Camera-type eye (tissue), 1 donor: ENCODE measurements at places on chromosomes 1 and 21. TPM values are rescaled to one million over a fixed set of nuclear protein-coding genes. Genes with fewer than 3 reads are reported as not detected.

The TRIM45 gene
- 8.7 TPM for total RNA-seq

The DENND2D gene
- total RNA-seq = 6.2 TPM

The TNFRSF14 gene
- total RNA-seq = 50.0 TPM

The NBPF6 gene
- total RNA-seq = not detected

The RGS8 gene
- 160 TPM for total RNA-seq

The LCK gene
- total RNA-seq = 1.4 TPM

The CNTN2 gene
- total RNA-seq = 9.5 TPM

The RBM11 gene
- total RNA-seq = 4.1 TPM

The GBP5 gene
- total RNA-seq = 0.93 TPM

The IL10 gene
- total RNA-seq = not detected

The OR2L2 gene
- 0.88 TPM for total RNA-seq

The FMO3 gene
- total RNA-seq = 0.49 TPM

The NEGR1 gene
- total RNA-seq = 23.3 TPM

The SPRR2F gene
- not detected for total RNA-seq

The MCOLN2 gene
- 0.71 TPM for total RNA-seq

The OR2T27 gene
- total RNA-seq = not detected
